ENCODE measurements at places on chromosomes 2 and 18. TPM values are rescaled to one million over a fixed set of nuclear protein-coding genes. Genes with fewer than 3 reads are reported as not detected.
A peak's percentile ranks its signal among the peaks of the same experiment; 100 is the strongest.

GRCh38 chr2:20877960-20878359, 55.1 kb upstream of the LDAH start:
- no peaks in the 10 kb centered on the region for H3K27me3 ChIP-seq
- no peak overlapping the region for H3K4me3 ChIP-seq
- no peaks in the 10 kb centered on the region for H3K36me3 ChIP-seq

DNA sequence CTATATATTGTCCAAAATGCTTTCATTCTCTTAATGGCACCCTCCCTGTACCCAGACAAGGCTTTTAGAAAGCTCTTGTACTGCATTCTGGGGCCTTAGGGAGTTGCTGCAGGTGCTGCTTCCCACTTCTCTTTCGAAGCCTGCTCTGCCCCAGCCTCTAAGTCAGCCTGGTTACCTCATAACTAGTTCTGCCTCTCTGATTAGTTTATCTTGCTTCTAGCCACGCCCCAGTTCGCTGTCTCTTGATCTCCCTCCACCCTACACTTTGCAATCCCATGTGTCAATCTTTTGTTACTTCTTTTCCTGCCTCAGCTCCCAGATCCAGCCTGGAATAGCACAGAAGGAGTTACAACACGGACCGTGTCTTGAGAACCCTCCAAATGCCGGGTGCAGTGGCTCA, 13.8 kb upstream of the NCOA1 start:
- no peak overlapping the region for H3K4me3 ChIP-seq
- H3K36me3 ChIP-seq = no peaks in the 10 kb centered on the region
- H3K27me3 ChIP-seq = no peaks in the 10 kb centered on the region

DNA sequence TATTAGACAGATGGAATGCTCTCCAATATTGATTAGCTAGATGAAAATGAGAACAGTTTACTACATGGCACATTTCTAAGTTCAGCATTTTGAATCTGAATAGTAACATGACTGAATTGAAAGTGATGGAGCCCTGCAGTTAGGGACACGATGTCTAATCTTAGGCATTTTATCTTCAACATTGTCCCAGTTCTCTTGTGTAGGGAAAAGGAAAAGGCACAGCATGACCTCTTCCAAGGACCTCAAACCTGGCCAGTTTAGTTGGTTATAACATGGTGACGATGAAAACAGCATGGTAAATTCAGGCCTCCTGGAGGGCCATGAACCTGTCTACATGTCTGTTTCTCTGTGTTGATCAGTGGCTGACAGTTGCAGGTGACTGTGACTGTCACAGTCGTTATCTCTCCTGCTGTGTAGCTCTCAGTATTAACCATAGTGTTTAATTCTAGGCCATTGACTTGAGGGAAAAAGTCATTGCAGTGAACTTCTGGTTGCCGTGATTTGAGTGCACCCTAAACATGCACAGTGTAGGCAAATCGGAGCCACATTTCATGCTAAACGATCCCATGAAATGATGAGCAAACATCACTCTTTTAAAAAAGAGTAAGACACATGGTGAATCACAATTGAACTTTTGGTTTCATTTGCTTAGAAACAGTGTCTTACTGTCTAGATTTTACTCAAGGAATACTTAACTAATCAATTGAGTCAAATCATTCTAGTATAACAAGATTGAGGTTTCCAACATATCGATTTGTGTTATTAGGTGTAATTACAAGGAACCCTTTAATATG, 129.7 kb downstream of the PHLPP1 start:
- no peak for DNase-seq
- H3K27me3 ChIP-seq = no peaks in the 10 kb centered on the region
- no peak overlapping the region for H3K27ac ChIP-seq
- H3K36me3 ChIP-seq = no peaks in the 10 kb centered on the region

GRCh38 chr2:126876631-126877030, 22.1 kb upstream of the TEX51 start:
- no peak overlapping the region for H3K27ac ChIP-seq
- H3K36me3 ChIP-seq = no peaks in the 10 kb centered on the region
- H3K27me3 ChIP-seq = no peaks in the 10 kb centered on the region
- no peak for DNase-seq
- no peak overlapping the region for H3K4me3 ChIP-seq
- H3K4me1 ChIP-seq = no peaks in the 10 kb centered on the region

- no peak overlapping the region for H3K4me3 ChIP-seq
- no peaks in the 10 kb centered on the region for H3K4me1 ChIP-seq
- DNase-seq = no peak
These were observed 200.3 kb downstream of the LOXHD1 start for GRCh38 chr18:46456691-46457090.

DNA sequence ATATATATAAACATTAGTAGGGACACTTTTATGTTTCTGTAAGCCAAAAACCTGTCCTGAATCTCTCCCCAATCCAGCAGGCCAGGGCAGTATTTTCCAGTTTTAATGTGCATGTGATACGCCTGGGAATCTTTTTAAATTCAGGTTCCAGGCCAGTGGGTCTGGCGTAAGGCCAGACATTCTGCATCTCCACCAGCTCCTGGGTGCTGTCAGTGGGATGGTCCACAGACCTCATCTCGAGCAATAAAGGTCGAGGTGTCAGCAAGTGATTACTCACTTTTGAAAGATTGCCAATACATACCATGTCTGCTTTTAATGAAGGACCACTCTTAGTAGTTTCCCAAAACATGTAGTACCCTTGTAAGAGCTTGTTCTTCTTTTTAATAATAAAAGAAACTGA, 189.9 kb upstream of the SH3BP4 start:
- H3K27me3 ChIP-seq = peaks cover under 1% of the 10 kb centered on the region
- no peak overlapping the region for H3K27ac ChIP-seq
- no peaks in the 10 kb centered on the region for H3K4me1 ChIP-seq
- H3K36me3 ChIP-seq = no peaks in the 10 kb centered on the region
- no peak for DNase-seq
- no peak overlapping the region for H3K4me3 ChIP-seq

- no peaks in the 10 kb centered on the region for H3K36me3 ChIP-seq
- peaks cover 28% of the 10 kb centered on the region for H3K4me1 ChIP-seq
- peak overlapping the region; percentile 28 for H3K27ac ChIP-seq
- H3K4me3 ChIP-seq = no peak overlapping the region
- H3K27me3 ChIP-seq = no peaks in the 10 kb centered on the region
These were observed 20.1 kb upstream of the SLC20A1 start for GRCh38 chr2:112625474-112626114.

DNA sequence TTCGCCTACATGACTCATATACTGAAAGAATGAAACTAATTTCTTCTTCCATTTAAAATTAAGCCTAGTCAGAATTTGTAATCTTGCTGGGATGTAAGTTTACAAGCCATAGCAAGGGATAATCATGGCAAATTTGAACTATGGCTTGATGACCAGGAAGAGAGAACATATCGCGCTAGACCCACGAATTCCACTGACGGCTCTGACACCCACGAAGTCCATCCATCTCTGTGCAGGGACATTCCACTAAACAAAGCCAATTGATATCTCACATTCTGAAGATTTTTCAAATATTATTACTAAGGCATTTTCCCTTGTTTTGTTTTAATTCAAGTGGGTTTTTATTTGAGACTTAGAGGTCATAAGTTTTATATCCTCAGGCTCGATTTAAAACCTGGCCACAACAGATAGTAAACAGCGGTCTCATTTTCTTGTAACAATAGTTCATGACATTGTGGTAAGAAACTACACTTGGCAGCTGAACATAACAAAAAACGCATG, 113.0 kb downstream of the QPCT start:
- H3K4me3 ChIP-seq = no peak overlapping the region
- H3K27me3 ChIP-seq = no peaks in the 10 kb centered on the region
- DNase-seq = no peak
- H3K4me1 ChIP-seq = peaks cover 25% of the 10 kb centered on the region
- no peaks in the 10 kb centered on the region for H3K36me3 ChIP-seq

DNA sequence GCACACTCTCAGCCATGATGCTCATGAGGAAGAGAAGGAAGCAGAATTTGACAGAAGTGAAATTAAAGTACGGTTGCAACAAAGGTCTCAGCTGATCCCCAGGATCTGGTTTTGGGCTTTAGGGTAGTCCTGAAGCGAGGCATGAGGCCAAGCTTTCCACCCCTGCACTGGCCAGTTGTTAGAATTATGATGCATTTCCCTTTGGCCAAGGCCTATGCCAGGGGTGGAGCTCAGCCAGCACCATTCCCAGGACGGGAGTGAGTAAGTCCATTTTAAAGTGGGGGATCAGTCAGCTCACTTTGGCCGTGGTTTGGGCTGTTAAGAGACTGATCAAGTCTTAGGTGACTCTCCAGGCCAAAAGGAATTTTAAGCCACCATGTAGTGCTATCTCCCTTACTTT, 314.5 kb upstream of the MMADHC start:
- H3K27ac ChIP-seq = no peak overlapping the region
- no peak overlapping the region for H3K4me3 ChIP-seq
- no peak for DNase-seq
- H3K27me3 ChIP-seq = no peaks in the 10 kb centered on the region

GRCh38 chr2:137969418-137969765, 5.1 kb downstream of the HNMT start:
- H3K4me1 ChIP-seq = peaks cover 36% of the 10 kb centered on the region
- peak overlapping the region; percentile 4 for H3K27ac ChIP-seq
- H3K4me3 ChIP-seq = no peak overlapping the region
- DNase-seq = no peak

GRCh38 chr2:145715601-145716000, 1195.7 kb upstream of the ZEB2 start:
- no peaks in the 10 kb centered on the region for H3K4me1 ChIP-seq
- H3K27ac ChIP-seq = no peak overlapping the region
- no peaks in the 10 kb centered on the region for H3K36me3 ChIP-seq
- no peak for DNase-seq

DNA sequence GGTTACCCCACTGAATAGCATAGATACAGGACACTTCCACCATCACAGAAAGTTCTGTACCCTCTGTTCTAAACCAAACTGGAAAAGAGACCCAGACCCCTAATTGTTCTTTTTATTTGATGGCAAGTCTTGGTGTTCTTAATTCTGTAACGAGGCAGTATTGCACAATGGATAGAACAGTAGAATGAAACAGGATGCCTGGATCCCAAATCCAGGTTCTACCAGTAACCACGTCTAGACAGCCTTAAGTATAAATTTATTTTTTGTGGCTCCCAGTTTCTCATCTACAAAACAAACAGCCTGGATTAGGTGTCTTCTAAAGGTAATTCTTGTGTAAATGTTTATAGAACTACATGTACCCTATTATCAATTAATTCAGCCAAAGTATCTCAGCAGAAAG, 23.7 kb downstream of the SMC6 start:
- no peaks in the 10 kb centered on the region for H3K27me3 ChIP-seq
- no peak overlapping the region for H3K4me3 ChIP-seq
- H3K27ac ChIP-seq = no peak overlapping the region
- peaks cover 63% of the 10 kb centered on the region for H3K36me3 ChIP-seq

GRCh38 chr2:201396595-201396994, 39.5 kb upstream of the FLACC1 start:
- H3K4me1 ChIP-seq = no peaks in the 10 kb centered on the region
- no peak overlapping the region for H3K4me3 ChIP-seq

GRCh38 chr18:79882522-79883241, 68.8 kb downstream of the SLC66A2 start:
- peak; percentile 41 for DNase-seq
- no peak overlapping the region for H3K4me3 ChIP-seq
- H3K4me1 ChIP-seq = no peaks in the 10 kb centered on the region
- H3K27ac ChIP-seq = no peak overlapping the region

GRCh38 chr18:7456376-7456775, 110.7 kb upstream of the PTPRM start:
- no peaks in the 10 kb centered on the region for H3K27me3 ChIP-seq
- H3K4me3 ChIP-seq = no peak overlapping the region
- DNase-seq = no peak
- no peaks in the 10 kb centered on the region for H3K36me3 ChIP-seq

DNA sequence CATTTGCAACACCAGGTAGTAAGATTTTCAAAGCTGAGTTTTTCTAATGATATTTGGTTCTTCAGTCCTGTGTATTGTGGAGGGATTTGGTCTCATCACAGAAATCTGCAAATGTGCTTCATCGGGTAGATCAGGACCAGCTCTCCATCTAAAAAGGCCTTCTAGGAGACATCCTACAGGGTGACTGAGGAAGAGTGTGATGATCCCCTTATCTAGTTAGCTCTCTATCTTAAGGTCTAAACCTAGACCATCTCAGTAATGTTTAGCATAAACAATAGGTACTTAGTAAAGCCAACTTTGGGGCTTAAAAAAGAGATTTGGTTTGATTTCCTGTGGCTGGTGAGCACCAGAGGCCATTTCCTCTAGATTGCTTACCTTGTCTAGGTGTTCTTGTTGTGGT, 145.2 kb downstream of the PRPF40A start:
- peaks cover 6% of the 10 kb centered on the region for H3K4me1 ChIP-seq
- DNase-seq = no peak
- H3K36me3 ChIP-seq = no peaks in the 10 kb centered on the region
- H3K4me3 ChIP-seq = no peak overlapping the region

GRCh38 chr2:45085487-45085886, 76.2 kb upstream of the SIX2 start:
- no peaks in the 10 kb centered on the region for H3K36me3 ChIP-seq
- H3K4me3 ChIP-seq = no peak overlapping the region
- H3K4me1 ChIP-seq = no peaks in the 10 kb centered on the region
- no peak overlapping the region for H3K27ac ChIP-seq
- no peaks in the 10 kb centered on the region for H3K27me3 ChIP-seq
- DNase-seq = no peak

DNA sequence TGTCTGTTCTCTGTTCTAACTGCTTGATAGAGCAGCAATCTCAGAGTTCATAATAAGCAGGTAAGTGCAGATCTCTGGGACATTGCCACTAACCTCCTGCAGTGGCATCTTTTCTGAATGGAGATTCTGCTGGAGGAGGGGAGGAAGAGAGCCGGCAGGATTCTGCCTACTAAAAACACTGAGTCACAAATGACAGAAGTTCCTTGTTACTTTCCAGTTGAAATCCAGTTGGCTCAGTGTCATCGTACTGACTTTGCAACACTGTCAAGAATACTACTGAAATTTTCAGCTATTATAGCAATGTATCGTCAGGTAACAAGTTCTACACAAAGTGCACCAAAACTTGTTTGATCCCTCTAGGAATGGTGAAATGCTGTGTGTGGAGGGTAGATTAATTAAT, 79.6 kb upstream of the ST6GAL2 start:
- no peak for DNase-seq
- no peaks in the 10 kb centered on the region for H3K4me1 ChIP-seq
- no peak overlapping the region for H3K27ac ChIP-seq
- H3K4me3 ChIP-seq = no peak overlapping the region
- H3K27me3 ChIP-seq = no peaks in the 10 kb centered on the region

- H3K4me3 ChIP-seq = no peak overlapping the region
- H3K27ac ChIP-seq = no peak overlapping the region
- H3K36me3 ChIP-seq = no peaks in the 10 kb centered on the region
- H3K4me1 ChIP-seq = no peaks in the 10 kb centered on the region
- H3K27me3 ChIP-seq = no peaks in the 10 kb centered on the region
These were observed 81.9 kb upstream of the ZNF397 start for GRCh38 chr18:35158728-35159450.

DNA sequence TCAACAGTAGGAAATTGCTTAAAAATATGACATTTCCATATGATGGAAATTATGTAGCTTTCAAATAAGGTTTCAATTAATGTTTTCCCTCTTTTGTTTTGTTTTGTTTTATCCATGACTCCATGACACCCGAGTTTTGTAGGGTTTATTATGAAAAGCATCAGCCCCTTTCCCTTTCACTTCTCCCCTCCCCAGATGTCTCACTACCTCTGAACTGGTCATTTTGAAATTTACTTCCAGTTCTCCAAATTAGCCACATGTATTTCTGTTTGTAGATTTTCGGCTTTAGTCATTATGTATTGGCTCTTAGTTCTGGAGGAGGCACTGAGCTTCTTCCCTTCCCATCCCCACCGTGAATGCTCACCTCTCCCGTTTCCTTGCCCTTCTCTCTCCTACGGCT, 18.6 kb upstream of the VPS4B start:
- no peak overlapping the region for H3K27ac ChIP-seq
- no peaks in the 10 kb centered on the region for H3K36me3 ChIP-seq
- H3K4me3 ChIP-seq = no peak overlapping the region
- peaks cover 4% of the 10 kb centered on the region for H3K4me1 ChIP-seq

The CRYGD gene
- not detected for total RNA-seq

The NCKAP1 gene
- total RNA-seq = 96.8 TPM

The TGOLN2 gene
- 171 TPM for total RNA-seq

The UGT1A5 gene
- 0.27 TPM for total RNA-seq

The GRHL1 gene
- total RNA-seq = 6.5 TPM
